ENCODE measurements at places on chromosomes 13 and 19.

GRCh38 chr13:113062691-113063090 lies 42.9 kb upstream of the F7 start:
- no peak for DNase-seq

GRCh38 chr13:40407567-40407966 lies 258.9 kb downstream of the FOXO1 start:
- DNase-seq, result no peak

- DNase-seq, result no peak
Measured at GRCh38 chr19:56146904-56147303, 5.8 kb downstream of the ZNF444 start.

DNA sequence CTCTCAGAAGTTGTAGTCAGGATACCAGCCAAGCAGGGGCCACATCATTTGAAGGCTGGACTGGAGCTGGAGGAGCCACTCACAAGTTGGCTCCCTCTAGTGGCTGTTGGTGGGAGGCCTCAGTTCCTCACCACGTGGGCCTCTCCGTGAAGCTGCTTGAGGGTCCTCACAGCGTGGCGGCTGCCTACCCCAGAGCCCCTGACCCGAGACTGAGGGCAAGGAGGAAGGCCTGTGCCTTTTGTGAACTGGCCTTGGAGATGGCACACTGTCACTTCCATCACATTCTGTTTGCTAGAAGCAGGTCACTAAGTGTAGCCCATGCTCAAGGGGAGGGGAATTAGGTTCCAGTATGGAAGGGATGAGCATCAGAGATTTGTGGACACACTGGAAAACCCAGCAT lies 14.6 kb downstream of the GNA11 start:
- DNase-seq, result peak; percentile 66

DNA sequence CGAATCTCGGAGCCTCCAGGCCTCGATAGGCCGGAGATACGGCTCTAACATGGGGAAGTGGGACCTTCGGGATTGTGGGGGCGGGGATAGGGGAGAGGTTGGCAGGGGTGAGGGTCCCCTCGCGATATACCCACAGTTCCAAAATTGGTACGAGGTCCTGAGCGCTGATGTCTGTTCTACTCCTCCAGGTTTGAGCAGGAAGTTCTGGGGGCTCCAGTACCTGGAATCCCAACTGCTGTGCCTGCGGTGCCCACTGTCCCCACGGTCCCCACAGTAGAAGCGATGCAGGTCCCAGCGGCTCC lies 447 bp downstream of the RBM42 start:
- DNase-seq, result no peak

DNA sequence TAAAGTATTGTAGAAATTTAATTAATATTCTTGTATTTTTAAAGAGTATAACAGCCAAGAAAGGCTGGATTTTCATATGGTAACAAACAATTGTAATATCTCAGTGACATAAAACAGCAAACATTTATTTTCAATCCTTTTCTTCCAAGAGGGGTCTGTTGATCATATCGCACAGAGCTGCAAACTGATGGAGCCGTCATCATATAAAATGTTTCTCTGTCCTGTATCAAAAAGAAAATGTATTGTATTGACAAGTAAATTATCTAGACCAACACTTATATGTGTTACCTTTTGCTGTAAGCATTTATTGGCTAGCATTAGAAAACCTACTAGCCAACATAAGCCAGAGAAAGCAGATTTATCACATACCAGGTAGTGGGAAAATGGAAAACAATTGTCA lies 2861.4 kb upstream of the PCDH20 start:
- no peak for DNase-seq

GRCh38 chr13:77620138-77620537 lies 77.3 kb upstream of the SLAIN1 start:
- DNase-seq, result no peak

GRCh38 chr19:10168386-10168948 lies 26.3 kb downstream of the DNMT1 start:
- no peak for DNase-seq

- DNase-seq, result no peak
Measured at GRCh38 chr13:26585136-26585535, 27.7 kb downstream of the WASF3 start.

GRCh38 chr19:9842834-9843625 lies 7.9 kb downstream of the PIN1 start:
- DNase-seq, result no peak

- no peak for DNase-seq
Measured at GRCh38 chr13:85255978-85256377, 543.2 kb downstream of the SLITRK6 start.

DNA sequence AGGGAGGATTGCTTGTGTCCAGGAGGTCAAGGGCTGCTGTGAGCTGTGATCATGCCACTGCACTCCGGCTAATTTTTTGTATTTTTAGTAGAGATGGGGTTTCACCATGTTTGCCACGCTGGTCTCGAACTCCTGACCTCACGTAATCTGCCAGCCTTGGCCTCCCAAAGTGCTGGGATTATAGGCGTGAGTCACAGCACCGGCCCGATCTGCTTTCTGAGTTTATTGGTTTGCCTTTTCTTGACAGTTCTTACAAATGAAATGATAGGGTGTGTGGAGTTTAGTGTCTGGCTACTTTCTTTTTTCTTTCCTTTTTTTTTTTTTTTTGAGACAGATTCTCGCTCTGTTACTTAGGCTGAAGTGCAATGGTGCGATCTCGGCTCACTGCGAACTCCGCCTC lies 848 bp downstream of the C19orf44 start:
- DNase-seq, result no peak

DNA sequence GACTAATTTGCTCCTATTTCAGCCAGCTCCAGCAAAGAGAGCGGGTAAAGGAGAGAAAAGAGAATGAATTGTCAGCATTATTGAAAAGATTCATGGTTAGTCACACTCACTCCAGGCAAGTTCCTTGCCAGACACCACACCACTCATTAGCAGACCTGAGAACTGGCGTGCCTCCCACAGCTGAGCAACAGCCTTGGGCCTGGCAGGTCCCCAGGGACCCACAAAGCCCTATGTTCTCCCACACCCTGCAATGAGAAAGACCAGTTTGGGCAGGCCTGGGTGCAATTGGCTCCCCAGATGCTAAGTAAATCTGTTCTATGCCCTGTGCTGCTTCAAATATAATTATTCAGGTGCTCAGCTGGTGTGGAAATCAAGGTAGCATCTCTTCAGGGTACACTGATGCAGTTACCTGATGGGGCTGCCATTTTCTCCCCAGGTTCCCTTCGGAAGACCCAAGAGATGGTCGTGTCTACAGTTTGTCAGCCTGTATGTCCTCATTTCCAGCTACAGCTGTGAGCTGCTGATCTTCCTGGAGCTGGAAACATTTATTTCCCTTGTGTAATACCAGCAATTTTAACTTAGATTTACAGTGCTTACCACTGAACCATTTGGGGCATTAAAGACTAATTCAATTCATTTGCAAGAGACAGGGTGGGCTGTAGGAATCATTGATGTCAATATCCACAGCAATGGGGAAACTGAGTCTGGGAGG lies 405.0 kb downstream of the COG6 start:
- no peak for DNase-seq

DNA sequence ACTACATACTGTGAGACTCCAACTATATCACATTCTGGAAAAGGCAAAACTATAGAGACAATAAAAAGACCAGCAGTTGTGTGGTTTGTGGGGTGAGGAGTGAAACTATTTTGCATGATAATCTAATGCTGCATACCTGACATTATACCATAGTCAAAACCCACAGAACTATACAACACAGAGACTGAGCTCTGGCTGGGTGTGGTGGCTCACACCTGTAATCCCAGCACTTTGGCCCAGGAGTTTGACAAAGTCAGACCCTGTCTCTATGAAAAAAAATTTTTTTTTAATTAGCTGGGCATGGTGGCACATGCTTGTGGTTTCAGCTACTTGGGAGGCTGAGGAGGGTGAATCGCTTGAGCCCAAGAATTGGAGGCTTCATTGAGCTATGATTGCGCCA lies 11.9 kb downstream of the ZNF541 start:
- no peak for DNase-seq

GRCh38 chr19:32358321-32358720 lies 12.9 kb downstream of the ZNF507 start:
- DNase-seq, result no peak

- no peak for DNase-seq
Measured at GRCh38 chr13:95254339-95254738, 46.9 kb downstream of the ABCC4 start.

DNA sequence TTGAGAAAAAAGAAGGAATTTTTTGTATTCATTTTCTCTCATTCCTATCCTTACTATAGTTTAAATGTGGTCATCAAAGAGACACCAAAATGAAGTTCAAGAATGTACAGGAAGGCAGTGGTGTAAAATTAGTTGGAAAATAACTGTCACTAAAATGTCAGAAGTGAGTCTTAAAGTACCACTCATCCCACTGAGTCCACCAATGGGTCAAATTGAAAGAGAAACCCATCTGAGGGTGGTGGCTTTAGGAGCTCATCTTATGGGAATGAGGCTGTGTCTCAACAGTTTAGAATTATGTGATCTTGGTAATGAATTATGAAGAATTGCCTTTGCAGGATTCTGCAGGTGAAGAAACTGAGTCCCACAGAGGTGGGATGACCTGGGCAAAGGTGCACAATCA lies 403.5 kb downstream of the FGF9 start:
- no peak for DNase-seq

DNA sequence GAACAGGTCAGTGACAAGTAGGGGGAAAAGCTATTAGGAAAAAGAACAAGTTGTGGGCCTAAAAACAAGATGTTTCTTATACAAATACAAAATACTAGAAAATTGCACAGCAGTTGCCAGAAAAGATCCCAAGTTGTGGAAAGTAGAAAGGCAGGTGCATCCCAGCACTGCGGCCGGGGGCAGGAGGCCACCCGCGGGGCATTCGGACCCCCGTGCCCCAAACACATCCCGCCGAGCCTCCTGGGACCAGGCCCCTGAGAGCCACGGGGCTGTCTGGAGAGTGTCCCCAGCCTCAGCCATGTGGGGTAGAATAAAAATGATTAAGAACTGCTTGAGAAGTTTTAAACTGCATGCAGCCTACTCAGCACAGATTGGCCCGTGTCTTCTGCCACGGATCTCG lies 11.4 kb downstream of the RASA3 start:
- no peak for DNase-seq

DNA sequence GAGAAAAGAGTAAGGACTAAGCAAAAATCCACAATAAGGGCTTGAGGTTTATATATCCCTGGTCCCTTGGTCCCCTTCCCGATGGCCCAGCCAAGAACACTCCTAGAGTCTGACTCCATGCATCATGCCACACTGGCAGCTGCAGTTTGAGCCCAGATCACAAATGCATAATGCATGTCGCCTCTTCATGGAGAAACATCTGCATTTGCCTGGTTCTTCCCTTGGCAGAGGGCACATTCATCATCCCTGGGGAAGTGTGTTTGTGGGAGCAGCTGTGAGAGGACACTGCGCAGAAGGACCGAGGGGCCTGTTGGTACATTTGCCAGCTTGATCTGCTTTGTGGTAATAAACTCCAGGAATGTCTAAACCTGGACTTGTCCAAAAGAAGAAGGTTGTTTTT lies 731.8 kb downstream of the FGF9 start:
- no peak for DNase-seq

DNA sequence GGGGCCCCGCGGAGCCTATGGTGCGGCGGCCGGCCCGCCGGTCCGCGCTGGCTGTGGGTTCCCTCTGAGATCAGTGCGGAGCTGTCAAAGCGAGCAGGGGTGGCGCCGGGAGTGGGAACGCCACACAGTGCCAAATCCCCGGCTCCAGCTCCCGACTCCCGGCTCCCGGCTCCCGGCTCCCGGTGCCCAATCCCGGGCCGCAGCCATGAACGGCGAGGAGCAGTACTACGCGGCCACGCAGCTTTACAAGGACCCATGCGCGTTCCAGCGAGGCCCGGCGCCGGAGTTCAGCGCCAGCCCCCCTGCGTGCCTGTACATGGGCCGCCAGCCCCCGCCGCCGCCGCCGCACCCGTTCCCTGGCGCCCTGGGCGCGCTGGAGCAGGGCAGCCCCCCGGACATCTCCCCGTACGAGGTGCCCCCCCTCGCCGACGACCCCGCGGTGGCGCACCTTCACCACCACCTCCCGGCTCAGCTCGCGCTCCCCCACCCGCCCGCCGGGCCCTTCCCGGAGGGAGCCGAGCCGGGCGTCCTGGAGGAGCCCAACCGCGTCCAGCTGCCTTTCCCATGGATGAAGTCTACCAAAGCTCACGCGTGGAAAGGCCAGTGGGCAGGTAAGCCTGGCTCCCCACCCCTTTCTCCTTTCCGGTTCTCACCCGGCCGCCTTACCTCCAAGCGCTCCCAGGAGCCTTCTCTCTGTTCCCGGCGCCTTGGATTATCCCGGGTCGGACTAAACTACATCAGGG lies at the start of gene PDX1:
PDX1 (plus strand) TSS at position 67 of the 743 bp plus-strand sequence; CDS start at position 206, 139 bp downstream.
- DNase-seq, result no peak

- no peak for DNase-seq
Measured at GRCh38 chr13:98158172-98158899, 15.4 kb downstream of the FARP1 start.

DNA sequence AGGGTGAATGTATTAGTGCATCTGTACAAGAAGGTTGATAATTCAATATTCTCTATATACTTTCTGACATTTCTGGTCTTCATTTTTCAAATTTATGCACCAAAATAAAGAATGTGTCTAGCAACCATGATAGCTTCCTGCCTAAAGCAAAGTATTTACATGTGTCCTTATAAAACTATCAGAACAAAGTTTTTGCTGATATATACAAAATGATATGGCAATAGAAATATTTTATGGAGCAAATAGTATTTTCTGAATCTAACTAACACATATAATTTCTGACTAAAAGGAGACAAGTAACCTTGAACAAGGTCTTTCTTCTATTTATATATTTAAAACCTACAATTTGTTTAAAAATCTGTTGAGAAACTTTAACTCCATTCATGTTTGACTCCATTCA lies 184.9 kb downstream of the DIAPH3 start:
- no peak for DNase-seq

DNA sequence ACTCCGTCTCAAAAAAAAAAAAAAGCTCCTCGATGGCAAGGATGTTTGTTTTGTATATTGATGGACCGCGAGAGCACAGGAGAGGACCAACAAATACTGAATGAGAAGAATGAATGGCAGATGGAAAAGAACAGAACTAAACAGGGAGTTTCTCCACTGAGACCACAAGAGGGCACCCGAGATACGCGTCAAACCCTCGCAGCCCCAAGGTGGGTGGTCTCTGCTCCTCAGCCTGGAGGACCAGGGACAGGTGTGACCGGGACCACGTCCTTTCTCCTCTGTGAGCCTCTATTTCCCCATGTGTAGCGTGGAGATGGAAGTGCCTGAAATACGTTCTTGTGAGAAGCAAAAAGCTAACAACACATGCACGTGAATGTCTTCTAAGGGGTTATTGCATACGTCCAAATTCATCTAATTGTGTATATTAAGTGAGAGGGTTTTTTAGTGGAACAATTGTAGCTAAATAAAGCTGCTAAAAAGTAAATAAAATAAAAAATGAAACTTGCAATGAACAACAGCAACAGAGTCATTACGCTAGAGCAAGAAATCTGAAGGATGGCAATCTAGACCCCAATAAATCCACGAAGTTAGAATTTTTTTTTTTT lies 8.3 kb upstream of the CDC42EP5 start:
- no peak for DNase-seq

- DNase-seq, result no peak
Measured at GRCh38 chr19:13212759-13213330, 62.6 kb downstream of the IER2 start.

GRCh38 chr19:46618670-46619231 lies 6.1 kb downstream of the PTGIR start:
- DNase-seq, result no peak

- DNase-seq, result no peak
Measured at GRCh38 chr13:59210543-59210942, 953.2 kb downstream of the DIAPH3 start.

GRCh38 chr13:112639521-112639920 lies 50.3 kb upstream of the ATP11A start:
- DNase-seq, result no peak

Measured in D721Med (cell line).